Colonic mucosa (tissue), 4 donors: ENCODE measurements at places on chromosomes 13 and 19. TPM values are rescaled to one million over a fixed set of nuclear protein-coding genes. Genes with fewer than 3 reads are reported as not detected.

Gene KCNC3
- 0.61 TPM for total RNA-seq

Gene TRPM4
- total RNA-seq = 175 TPM

Gene PRTN3
- not detected for total RNA-seq

Gene GET3
- 53.6 TPM for total RNA-seq

Gene ZNF625
- 4.6 TPM for total RNA-seq

Gene HAUS8
- 29.8 TPM for total RNA-seq

Gene IQCN
- total RNA-seq = 3.0 TPM

Gene RFC3
- 5.9 TPM for total RNA-seq

Gene RASGRP4
- 0.90 TPM for total RNA-seq

Gene ZNF606
- 8.7 TPM for total RNA-seq

Gene DLL3
- total RNA-seq = not detected

Gene PPP1R37
- total RNA-seq = 28.2 TPM

Gene TMEM59L
- total RNA-seq = 1.4 TPM

Gene MCEMP1
- 0.20 TPM for total RNA-seq

Gene CCDC61
- 32.2 TPM for total RNA-seq

Gene SPRY2
- 83.3 TPM for total RNA-seq

Gene PCID2
- total RNA-seq = 40.2 TPM

Gene RYR1
- total RNA-seq = 0.89 TPM

Gene SYT3
- 0.13 TPM for total RNA-seq

Gene RNF17
- total RNA-seq = not detected

Gene PTPRH
- total RNA-seq = 76.3 TPM

Gene PNMA8C
- 0.08 TPM for total RNA-seq

Gene LRRC63
- total RNA-seq = not detected

Gene ZNF708
- total RNA-seq = 6.0 TPM

Gene ERICH4
- total RNA-seq = not detected

Gene CLDN10
- 0.27 TPM for total RNA-seq

Gene STAP2
- total RNA-seq = 218 TPM

Gene SSC5D
- 7.4 TPM for total RNA-seq

Gene ZNF225
- total RNA-seq = 2.8 TPM

Gene CAPN12
- 5.7 TPM for total RNA-seq

Gene LAIR1
- total RNA-seq = 9.3 TPM

Gene ZNF677
- total RNA-seq = 5.8 TPM

Gene NALCN
- total RNA-seq = 0.27 TPM

Gene ZNF613
- 4.2 TPM for total RNA-seq

Gene IRS2
- total RNA-seq = 6.7 TPM

Gene KLK13
- total RNA-seq = not detected

Gene KMT2B
- total RNA-seq = 32.1 TPM

Gene ZNF761
- 5.6 TPM for total RNA-seq

Gene FGF22
- not detected for total RNA-seq

Gene DAND5
- total RNA-seq = 0.19 TPM

Gene ZSCAN22
- 3.7 TPM for total RNA-seq

Gene CLEC11A
- total RNA-seq = 5.1 TPM

Gene TEKTIP1
- 4.7 TPM for total RNA-seq

Gene VSTM2B
- not detected for total RNA-seq

Gene NPAS1
- total RNA-seq = 0.35 TPM

Gene NKPD1
- total RNA-seq = not detected

Gene LMTK3
- total RNA-seq = 3.1 TPM

Gene GARIN5A
- total RNA-seq = 2.1 TPM

Gene TEX26
- not detected for total RNA-seq

Gene DCT
- total RNA-seq = not detected

Gene PROZ
- not detected for total RNA-seq

Gene ATP4A
- total RNA-seq = not detected

Gene ZNF471
- 4.2 TPM for total RNA-seq

Gene ZNF154
- total RNA-seq = 2.0 TPM

Gene S1PR4
- total RNA-seq = 0.96 TPM

Gene ACER1
- total RNA-seq = not detected
